ENCODE measurements at places on chromosomes 6 and 20.

GRCh38 chr6:141501616-141502015 is 631.1 kb upstream of the GJE1 start:
- DNase-seq: no peak

- DNase-seq: no peak
Measured at GRCh38 chr20:57135875-57136274, 130.6 kb downstream of the BMP7 start.

DNA sequence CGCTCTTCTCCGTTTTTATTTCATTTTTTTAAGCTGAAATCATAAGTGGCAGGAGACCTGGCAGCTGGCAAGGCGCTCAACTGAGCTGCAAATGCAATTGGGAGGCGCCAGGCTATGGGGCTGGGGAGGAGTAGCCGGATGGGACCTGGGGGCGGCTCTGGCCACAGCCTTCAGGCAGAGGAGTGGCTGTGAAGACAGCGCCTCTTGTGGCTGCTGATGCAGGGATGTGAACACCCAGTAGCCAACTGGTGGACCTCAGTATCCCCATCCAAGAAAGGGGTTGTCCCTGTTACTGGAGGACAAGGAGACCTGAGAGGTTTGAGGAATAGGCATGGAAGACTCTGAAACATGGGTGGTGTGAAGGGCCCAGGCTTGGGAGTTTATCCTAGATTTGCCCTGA is 12.6 kb downstream of the KCNK17 start:
- DNase-seq: no peak

DNA sequence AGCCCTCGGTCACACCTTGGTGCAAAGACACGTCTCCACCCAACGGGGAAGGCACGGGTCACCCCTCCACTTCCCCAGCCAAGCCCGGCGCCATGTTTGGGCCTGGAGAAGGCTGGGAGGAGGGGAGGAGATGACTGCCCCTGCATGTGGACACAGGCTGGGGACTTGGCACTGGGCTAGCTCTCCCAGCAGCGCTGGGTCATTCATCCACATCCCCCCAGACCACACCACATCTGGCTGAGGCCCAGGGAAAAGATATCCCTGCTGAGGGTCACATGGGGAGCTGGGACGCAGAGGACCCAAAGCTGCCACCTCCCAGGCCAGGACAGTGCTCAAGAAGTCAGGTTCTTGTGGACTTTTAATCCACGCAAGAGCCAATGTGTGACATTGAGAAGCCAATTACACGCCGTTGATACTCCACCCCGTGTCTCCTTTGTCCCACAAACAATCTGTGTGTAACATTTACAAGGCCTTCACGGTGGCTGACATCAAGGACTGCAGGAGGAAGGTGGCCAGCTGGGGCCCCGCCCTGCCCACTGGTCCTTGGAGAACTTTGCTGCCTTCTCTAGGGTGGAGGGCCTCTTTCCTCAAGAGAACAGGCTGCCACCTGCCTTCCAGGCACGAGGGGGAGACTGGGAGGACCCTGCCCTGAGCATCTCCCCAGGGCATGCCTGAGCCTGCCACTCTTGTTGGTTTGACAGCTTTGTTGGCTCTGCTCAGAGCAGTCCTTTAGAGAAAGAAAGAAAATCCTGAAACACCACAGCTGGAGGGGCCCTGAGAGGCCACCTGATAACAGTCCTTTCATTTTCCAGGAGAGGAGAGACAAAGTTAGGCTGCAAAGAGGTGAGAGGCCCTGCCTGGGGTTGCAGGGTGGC is 5.3 kb upstream of the IP6K3 start:
- DNase-seq: no peak
